ENCODE measurements at places on chromosomes 5 and 9.

DNA sequence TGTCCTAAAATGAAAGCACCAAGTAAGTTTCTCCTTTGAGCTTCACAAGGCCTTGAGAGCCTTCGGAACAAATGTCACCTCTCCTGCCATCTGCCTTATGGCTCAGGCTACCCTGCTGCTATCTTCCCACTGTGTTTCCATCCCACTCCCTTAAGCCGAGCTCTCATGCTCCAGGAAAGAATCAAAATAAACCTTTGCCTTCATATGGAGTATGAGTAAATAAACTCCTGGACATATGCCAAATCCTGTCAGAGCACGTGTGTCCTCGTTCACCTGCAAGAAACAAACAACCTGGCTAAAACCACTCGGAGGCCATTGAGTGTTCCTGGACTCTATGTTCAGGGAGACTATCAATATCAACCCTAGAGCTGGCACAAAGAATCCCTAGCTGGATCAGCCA lies 122.3 kb upstream of the CCDC112 start:
- no peak for DNase-seq

- no peak for DNase-seq
Observed at GRCh38 chr9:109341561-109341960, 20.7 kb upstream of the EPB41L4B start.

- DNase-seq = peak; percentile 61
Observed at GRCh38 chr5:179795863-179796833, 2.4 kb downstream of the LTC4S start.

DNA sequence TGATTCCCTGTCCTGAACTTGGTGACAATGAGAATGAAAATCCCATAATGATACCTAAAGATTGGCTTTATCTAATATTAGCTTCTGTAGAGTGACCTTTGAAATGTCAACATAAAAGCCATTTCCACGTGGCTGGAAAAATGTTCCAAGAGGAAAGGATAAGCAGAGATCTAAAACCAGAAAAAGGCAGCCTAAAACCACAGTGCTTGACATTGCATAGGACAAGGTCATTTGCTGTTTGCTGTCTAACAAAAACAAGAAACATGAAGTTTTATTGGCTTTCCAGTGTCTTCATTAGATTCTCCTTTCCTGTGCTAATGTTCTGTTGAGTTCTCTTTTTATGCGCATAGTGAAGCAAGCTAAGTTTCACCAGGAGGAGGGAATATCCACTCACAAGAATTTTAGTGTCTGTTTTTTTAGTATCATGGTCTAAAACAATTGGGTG lies 44.6 kb downstream of the CPEB4 start:
- no peak for DNase-seq

GRCh38 chr5:161697001-161697400 lies 11.5 kb downstream of the GABRA6 start:
- DNase-seq = no peak

GRCh38 chr9:35935755-35936509 lies 22.0 kb downstream of the OR2S2 start:
- no peak for DNase-seq

GRCh38 chr9:71790296-71790695 lies 22.0 kb upstream of the CEMIP2 start:
- DNase-seq = no peak

DNA sequence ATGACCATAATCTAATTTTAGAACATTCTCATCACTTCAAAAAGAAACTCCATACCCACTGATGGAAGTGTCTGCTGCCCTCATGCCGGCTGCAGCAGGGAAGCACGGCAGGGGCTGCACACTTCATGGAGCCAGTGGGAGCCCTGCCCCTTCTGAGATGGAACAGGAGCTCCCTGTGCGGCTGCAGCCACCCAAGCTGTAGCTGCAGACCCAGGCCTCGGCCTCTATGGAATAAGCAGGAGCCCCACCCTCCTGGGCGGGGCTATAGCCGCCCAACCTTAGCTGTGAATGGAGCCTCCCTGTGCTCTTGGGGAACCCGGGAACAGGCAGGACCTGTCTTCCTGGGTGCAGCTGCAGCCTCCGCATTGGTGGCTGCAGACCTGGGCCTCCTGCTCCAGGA lies 128.5 kb downstream of the NUDT12 start:
- no peak for DNase-seq

GRCh38 chr9:129759319-129759718 lies 6.5 kb upstream of the PTGES start:
- DNase-seq = no peak

GRCh38 chr5:108212775-108213346 lies 169.0 kb downstream of the FBXL17 start:
- peak; percentile 27 for DNase-seq

DNA sequence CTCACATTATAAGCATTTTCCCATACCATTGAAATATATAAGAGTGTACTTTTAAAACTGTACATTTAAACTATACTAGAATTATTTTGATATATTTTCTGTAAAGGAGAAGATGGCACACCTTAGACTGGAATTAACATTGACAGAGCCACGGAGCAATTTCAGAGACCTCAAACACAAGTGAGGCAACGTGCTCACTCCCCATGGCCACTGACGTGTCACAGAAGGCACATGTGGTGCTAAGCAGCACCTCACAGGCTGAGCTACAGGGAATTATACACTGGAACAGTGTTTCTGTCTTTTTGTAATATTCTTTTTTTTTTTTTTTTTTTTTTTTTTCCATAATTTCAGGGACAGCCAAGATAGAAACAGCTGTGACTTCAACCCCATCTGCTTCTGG lies 66.5 kb downstream of the NUP214 start:
- DNase-seq = no peak

- no peak for DNase-seq
Observed at GRCh38 chr9:83933790-83934189, 12.6 kb upstream of the KIF27 start.

DNA sequence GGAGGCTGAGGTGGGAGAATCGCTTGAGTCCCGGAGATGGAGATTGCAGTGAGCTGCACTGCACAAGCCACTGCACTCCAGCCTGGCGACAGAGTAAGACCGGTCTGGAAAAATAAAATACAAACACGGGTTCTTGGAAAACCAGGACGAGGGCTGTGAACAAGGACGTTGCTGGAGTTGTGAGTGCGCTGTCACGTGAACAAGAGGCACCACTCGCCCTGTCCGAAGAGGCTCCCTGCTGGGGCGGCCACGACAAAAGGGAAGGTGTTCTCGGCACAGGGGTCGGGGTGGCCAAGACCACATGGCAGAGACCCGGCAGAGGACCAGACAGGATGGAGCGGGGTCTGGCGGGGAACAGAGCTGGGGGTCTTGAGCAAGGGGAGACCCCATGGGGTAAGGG lies 30.6 kb upstream of the UBAC1 start:
- no peak for DNase-seq

- no peak for DNase-seq
Observed at GRCh38 chr5:107616213-107616612, 54.5 kb downstream of the EFNA5 start.

DNA sequence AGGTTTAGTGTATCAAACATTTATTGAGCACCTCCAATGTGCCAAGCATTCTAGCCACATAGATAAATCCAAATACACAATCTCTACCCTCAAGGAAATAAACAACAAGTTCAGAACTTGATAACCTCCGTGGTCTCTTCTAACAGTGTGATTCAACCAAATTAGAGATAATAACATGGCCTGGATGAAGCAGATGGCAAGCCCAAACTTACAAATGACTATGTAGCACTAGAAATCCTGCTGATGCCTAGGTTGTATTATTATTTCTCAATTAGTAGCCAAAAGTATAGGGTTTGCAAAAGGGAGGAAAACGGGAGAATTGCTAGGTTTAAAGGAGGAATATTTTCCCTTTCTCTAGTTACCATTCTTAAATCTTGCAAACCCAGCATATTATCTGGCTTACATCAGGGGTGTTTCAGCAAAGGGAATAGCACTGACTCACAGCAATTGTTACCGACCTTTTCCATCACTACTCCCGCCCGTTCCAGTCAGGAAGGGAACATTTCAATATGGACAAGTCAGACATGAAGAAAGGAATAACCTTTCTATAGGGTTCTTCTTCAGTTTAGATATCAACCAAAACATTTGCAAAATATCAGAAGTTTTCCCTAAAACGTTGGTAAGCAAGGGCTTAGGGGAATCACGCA lies 2.3 kb downstream of the DPYSL3 start:
- DNase-seq = no peak

- no peak for DNase-seq
Observed at GRCh38 chr5:132389051-132389331, 19.5 kb downstream of the SLC22A5 start.

DNA sequence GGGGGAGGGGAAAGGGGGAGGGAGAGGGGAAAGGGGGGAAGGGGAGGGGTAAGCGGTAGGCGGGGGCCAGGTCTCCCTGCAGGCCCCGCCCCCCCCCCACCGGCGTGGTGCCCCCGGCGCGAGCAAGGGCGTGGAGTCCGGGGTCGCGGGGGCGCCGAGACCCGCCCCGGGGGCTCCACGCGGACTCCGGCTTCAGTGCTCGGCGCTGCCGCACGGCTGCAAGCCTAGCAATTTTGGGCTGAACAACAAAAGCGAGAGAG lies 10.8 kb downstream of the C9orf50 start:
- no peak for DNase-seq

DNA sequence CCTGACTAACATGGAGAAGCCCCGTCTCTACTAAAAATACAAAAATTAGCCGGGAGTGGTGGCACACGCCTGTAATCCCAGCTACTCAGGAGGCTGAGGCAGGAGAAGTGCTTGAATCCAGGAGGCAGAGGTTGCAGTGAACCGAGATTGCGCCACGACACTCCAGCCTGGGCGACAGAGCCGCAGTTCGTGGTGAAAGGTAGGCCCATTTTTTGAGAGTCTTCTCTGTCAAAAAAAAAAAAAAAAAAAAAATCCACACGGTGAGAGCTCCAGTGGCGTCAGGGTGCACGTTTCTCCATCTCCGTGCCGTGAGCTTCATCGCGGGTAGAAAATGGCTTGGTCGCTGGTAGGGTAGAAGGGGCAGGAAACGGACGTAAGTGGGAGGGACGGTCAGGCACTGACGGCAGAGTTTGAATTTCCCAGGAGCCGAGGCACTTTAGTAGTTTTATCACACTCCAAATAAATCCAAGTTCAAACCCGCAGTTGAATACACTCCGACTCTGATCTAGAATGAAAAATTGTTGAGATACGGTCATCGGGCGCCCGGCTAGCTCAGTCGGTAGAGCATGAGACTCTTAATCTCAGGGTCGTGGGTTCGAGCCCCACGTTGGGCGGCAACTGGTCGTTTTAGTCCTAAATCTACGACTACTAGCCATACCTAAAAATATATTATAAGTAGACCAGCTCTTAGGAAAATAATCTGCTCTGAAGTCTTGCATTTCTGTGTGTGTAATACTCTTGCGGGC lies 2.4 kb upstream of the TRIM7 start:
- DNase-seq = peak; percentile 62

DNA sequence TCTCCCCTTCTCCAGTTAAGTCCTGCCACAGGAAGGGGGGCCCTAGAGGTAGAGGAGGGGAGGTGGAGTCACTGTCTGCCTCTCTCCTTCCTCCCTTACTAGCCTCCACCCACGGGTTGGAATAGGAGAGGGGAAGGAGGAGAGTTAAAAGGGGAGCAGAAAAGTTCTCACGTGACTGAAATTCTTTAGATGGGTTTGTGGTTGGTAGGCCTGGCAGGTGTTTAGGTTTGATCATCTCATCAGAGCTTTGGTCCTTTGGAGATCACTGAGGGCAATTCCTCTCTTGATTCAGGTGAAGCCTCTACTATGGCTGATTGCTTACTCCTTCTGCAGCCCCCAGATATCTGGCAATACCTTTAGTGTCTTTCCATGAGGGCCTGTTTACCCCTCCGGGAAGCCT lies 24.9 kb upstream of the C5orf63 start:
- DNase-seq = no peak

- DNase-seq = no peak
Observed at GRCh38 chr5:88085462-88085861, 183.2 kb downstream of the TMEM161B start.

DNA sequence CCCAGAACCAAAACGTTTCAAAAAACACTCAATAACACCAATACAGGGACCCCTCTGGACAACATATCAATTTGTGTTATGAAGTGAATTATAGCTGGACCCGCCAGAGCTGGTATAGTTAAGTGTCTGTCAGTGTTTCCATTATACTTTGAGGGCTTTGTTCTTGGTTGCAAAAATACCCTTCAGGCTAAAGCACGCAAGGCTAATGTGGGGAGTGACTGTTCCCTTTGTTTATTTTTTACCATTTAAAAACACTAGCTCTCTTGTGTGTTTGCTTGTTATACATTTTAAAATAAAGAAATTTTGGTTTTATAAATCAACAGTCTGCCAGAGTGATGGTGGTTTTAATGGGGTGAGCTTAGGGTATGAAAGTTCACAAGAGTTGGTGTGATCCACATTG lies 859.5 kb downstream of the PTPRD start:
- DNase-seq = no peak

- no peak for DNase-seq
Observed at GRCh38 chr9:91935805-91936514, 14.1 kb downstream of the ROR2 start.

DNA sequence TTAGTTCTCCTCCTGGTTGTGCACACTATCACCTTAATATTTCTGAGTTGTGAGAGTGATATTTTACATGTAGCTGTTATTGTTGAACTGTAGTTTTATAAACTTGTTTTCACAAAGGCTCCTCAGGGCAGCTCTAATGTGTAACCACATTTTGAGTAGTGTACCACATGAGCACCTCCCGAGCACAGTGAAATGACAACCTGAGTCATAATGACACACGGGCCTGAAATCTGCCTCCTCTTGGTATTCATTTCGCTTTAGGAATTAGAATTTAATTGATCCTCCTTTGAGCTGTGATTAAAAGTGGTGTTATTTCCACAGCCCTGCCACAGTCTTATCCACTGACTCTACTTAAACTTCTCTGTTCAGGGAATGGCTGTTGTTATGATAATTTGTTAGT lies 7.9 kb downstream of the MTRR start:
- DNase-seq = no peak

DNA sequence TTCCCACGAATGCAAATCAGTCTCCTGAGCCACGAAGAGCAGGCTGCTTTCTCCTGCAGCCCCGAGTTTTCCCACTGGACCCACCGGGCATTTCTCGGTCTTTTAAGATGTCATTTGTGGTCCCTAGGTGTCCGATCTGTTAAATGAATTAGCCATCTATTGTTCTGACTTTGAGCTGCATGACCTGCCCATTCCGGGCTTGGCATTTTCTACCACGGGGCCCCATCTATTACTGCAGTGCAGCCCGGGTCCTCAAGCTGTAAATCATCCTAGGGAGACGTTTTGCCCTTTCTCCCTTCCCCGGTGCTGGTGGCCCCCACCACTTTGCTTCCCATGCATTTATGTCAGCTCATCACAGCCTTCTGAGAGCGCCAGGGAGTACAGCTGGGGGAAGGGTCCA lies 405.4 kb downstream of the IRX1 start:
- no peak for DNase-seq

All from WERI-Rb-1 (cell line).